Activated naive CD4-positive, alpha-beta T cell (primary cell): ENCODE measurements at places on chromosomes 2 and 18.

DNA sequence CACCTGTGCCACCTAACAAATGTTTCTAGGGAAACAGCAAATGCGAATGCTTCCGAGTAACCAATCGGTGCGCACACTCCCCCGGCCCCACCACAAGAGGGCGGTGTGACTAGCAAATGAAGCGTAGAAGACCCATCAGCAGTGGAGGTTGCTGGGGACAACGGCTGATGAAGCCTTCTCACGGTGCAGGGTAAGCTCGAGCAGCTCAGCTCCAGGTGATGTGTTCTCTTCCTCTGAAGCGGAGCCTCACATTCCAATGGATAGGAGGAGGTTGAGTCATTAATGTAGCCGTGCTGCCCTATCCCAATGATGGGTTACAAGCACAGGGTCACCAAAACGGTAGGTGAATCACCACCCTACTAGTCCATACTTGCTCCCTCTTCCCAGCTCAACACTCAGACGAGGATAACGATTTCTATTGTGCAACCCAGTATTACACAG, 127.6 kb upstream of the TWIST2 start:
- DNase-seq: peak; percentile 2

- DNase-seq: no peak
Measured at GRCh38 chr2:11160731-11161455, 5.6 kb downstream of the SLC66A3 start.

DNA sequence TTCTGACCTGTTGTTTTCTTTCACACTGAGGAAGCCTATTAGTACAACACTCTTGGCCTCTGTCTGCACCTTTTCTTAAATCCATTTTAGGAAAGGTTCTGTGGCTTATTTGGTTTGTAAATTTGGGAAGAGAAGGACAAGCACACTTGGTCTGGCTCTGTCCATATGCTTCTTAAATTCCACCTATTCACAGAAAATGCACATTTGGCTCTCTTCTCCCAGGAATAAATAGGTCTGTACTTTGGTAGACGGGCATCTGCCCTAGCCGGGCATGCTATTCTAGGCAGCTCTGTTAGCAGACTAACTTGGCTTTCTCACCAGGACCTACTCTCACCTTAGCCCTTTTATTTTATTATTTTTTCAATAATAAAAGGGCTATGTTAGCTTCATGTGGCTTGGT, 1211.8 kb upstream of the SLC39A10 start:
- no peak for DNase-seq

- DNase-seq: no peak
Measured at GRCh38 chr2:114046373-114046772, 156.5 kb downstream of the ACTR3 start.
